Stimulated activated CD8-positive, alpha-beta memory T cell treated with anti-CD3 and anti-CD28 coated beads, Interleukin-2, amount 100 ng/mL, for 48 hours (primary cell): ENCODE measurements at places on chromosomes 6 and 20.

DNA sequence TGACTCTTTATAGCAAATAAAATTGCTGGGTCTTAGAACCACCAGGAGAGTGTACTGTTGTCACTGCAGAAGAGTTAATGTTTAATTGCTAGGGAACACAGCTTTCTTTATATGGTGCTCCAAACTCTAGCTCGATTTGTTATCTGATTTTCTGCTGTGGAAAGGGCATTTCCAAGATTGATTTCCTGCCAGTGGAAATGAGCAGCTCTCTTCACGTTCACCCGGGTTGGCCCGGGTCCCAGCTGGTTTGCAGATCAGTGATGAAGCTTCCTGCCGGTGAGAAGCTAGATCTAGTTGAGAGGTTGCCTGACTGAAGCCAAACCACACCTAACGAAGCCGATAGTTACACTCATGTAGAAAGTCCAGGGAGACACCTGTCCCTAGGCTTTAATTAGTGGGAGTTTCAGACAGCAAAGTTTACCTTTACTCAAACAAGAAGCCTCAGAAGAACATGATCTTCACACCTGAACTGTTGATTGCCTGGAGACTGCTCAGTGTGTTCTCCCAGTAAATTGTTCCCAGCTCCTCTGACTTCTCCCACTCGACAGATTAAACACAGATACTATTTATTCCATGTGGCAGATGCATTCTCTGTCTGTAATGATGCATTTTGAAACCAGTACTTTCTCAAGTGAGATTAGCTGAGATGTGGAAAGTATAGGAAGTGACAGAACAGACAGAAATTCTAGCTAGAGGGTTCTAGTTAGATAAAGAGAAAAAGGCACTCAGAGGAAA lies 27.8 kb downstream of the PAQR8 start:
- no peak for DNase-seq

- DNase-seq: no peak
These were observed 46.1 kb downstream of the RALGAPA2 start for GRCh38 chr20:20666359-20666758.

- no peak for DNase-seq
These were observed 114.6 kb downstream of the SYNDIG1 start for GRCh38 chr20:24584078-24584477.

- no peak for DNase-seq
These were observed 259.2 kb upstream of the MANEA start for GRCh38 chr6:95318137-95318536.
